ENCODE measurements at places on chromosomes 3 and 15. TPM values are rescaled to one million over a fixed set of nuclear protein-coding genes. Genes with fewer than 3 reads are reported as not detected.

DNA sequence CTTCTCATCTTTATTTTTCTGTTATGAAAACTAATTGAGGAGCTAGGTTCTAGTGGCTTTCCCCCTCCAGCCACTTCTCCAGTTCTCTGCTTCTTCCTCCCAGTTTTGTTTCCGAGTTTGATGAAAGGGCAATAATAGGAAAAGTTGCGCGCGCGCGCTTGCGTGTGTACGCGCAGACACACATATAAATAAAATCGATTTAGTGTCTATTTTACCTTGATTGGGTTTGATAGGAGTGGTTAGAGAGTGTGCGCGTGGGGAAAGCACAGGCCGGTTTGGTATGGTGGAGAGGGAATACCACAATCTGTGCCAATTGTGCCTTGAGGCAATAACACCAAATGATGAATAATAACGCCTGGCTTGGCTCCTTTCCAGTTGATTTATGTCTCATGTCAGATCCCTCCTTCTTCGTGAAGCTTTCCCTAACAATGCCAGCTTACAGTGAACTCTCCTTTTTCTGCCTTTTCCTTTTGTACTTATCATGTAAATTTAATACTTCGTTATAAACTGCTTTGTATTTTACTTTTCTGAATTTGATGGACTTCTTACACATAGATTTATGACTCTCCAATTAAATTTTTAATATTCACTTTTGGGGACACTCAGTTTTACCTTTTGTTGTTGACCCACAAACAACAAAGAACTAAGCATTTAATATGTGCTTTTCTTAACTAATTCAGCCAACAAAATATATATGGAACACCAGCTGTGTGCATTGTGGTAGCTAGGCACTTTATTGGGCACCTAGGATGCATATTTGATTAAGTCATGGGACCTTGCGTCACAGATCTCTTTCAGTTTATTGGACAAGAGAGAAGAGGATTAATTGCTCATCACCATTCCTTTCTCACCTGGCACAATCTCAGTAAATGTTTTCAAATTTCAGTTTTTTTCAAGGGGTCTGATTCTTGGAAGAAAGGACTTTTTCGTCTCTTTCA lies 1.7 kb downstream of the TIPARP start:
- H3K4me1 ChIP-seq: no peaks in the 10 kb centered on the region
- DNase-seq: no peak
- no peak overlapping the region for H3K27ac ChIP-seq
- H3K4me3 ChIP-seq: peak overlapping the region; percentile 95

DNA sequence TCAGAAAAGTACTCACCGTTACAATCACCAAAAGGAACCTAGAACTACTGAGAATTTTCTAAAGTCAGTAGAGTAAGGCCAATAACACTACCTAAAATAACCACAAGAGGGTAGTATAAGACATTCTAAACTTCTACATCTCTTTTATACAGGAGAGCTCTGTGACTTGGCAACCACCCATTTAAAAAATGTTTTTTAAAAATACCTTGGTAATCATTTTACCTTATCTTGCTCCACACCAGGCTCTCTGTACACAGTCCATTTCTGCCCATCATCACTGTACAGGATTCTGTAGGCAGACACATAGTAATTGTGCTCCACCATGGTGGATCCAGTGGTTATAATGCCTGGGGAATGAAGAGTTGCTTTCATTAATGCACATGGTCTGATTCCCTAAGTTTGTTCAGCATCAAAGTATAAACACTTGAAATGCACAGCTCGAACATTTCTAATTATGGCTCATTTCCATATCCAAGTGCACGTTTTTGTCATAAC lies 54.5 kb downstream of the ST3GAL6 start:
- H3K36me3 ChIP-seq: peaks cover 40% of the 10 kb centered on the region
- no peaks in the 10 kb centered on the region for H3K4me1 ChIP-seq
- H3K27me3 ChIP-seq: no peaks in the 10 kb centered on the region

GRCh38 chr3:176430244-176431037 lies 766.8 kb downstream of the TBL1XR1 start:
- no peaks in the 10 kb centered on the region for H3K27me3 ChIP-seq
- DNase-seq: no peak
- no peak overlapping the region for H3K4me3 ChIP-seq

GRCh38 chr15:39752246-39752645 lies 30.4 kb downstream of the FSIP1 start:
- no peak for DNase-seq
- no peak overlapping the region for H3K4me3 ChIP-seq
- H3K36me3 ChIP-seq: no peaks in the 10 kb centered on the region
- no peak overlapping the region for H3K27ac ChIP-seq
- H3K27me3 ChIP-seq: no peaks in the 10 kb centered on the region
- no peaks in the 10 kb centered on the region for H3K4me1 ChIP-seq

DNA sequence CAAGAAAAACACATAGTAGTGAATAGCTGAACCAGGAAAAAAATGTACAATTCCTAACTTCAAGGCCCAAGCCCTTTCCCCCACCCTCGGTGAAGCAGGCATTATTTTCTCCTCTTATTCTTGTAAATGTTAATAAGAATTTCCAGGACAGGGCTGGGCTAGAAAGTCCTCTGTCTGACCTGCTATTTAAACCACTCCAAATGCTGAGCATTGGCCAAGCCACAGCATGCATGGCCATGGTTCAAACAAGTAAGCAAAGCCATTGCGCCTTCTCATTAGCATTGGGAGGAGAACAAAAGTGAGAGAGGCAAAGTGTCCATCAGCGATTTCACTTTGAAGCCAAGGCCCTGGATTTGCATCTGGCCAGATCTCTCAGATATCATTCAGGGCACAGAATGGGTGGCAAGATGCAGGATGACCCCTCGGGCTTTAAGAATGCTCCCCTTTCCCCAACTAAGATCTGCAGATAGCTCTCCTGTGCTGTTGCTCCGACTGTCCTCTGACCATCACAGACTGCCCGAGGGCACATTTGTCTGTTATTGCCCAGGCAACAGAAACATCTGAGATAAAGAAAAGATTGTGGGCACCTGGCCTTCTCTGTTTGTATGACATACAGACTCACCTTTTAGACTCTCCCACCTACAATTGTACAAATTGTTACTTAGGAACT lies 46.3 kb downstream of the CEMIP start:
- peaks cover 13% of the 10 kb centered on the region for H3K4me1 ChIP-seq
- H3K36me3 ChIP-seq: no peaks in the 10 kb centered on the region
- H3K27ac ChIP-seq: no peak overlapping the region

DNA sequence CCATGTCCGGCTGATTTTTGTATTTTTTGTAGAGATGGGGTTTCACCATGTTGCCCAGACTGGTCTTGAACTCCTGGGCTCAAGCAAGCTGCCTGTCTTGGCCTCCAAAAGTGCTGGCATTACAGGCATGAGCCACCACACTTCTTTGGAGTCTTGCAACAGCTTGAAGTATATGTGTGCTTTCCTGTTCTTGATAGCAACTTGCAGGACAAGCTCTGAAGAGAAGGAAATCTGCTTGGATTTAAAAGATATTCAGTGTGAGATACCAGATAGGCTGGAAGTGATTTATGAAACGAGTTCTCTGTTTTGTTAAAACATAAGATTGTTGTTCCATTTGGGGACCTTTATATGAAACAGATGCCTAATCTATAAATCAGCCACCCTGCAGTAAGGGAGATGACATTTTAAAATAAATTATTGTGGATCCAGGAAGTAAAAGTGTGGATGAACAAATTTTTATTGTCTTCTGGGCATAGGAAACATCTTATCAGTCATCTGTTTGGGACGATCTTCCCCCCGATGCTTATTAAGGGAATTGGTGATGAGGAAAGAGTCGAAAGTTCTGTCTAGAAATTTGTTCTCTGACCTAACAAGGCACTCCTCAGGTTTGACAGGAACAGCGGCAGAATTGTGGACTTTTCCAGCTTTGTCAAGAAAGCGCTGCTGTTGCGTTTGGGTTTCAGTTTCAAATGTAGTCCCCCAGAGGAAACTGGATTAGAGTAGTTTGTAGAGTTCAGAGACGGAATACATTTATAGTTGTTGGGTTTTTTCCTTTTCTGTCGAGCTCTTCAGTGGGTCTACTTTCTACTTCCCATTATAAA lies 53.7 kb upstream of the MAGI1 start:
- H3K4me1 ChIP-seq: no peaks in the 10 kb centered on the region
- no peak overlapping the region for H3K27ac ChIP-seq
- no peak overlapping the region for H3K4me3 ChIP-seq
- no peaks in the 10 kb centered on the region for H3K36me3 ChIP-seq
- H3K27me3 ChIP-seq: no peaks in the 10 kb centered on the region
- no peak for DNase-seq

DNA sequence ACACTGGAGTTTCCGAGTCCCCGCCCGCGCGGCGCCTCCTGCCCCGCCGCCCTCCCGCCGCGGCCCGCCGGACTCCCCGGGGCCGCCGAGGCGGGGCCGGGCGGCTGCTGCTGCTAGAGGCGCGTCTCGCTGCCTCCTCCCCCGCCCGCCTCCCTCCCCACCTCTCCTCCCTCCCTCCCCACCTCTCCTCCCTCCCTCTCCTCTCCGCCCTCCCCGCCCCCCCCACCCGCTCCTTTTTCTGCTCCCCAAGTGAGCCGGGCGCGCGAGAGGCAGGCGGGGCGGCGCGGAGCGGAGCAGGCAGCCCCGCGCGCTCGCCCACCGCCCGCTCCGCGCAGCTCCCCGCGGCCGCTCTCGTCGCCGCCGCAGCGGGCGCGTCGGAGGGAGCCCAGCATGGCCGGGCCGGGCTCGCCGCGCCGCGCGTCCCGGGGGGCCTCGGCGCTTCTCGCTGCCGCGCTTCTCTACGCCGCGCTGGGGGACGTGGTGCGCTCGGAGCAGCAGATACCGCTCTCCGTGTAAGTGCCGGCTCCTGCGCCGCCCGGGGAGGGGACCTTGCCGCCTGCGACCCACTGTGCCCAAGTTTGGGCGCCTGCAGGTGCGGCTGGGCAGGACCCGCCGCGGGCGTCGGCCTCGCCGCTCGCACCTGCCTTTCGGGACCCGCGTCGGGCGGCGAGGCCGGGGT lies at the start of gene CACNA2D3:
TSS of gene CACNA2D3 (plus strand) at position 229 of the 679 bp plus-strand sequence.
- H3K4me1 ChIP-seq: no peaks in the 10 kb centered on the region
- H3K27me3 ChIP-seq: peaks cover 33% of the 10 kb centered on the region
- no peak within 1 kb of the TSS for H3K27ac ChIP-seq
- H3K36me3 ChIP-seq: no peaks in the 10 kb centered on the region
- no peak for DNase-seq

DNA sequence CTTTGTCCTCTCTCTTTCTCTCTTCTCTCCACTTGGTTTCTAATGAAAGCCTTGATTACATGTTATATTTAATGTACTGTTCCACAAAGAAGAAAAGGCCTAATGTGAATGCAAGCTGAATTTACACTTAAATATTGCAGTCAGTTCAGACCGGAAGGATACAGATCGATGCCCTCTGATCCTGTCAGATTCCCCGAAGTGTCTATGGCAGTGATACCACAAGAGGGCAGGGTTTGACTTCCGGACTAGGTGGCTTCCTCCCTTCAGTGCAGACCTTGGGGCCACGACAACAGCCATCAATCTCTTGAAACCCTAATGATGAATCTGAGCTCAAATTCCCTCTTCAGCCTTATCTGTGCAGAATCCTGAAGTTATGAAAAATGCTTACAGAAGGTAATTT lies 29.5 kb downstream of the AGTR1 start:
- no peak overlapping the region for H3K4me3 ChIP-seq
- no peaks in the 10 kb centered on the region for H3K27me3 ChIP-seq
- peak; percentile 68 for DNase-seq
- H3K36me3 ChIP-seq: no peaks in the 10 kb centered on the region

DNA sequence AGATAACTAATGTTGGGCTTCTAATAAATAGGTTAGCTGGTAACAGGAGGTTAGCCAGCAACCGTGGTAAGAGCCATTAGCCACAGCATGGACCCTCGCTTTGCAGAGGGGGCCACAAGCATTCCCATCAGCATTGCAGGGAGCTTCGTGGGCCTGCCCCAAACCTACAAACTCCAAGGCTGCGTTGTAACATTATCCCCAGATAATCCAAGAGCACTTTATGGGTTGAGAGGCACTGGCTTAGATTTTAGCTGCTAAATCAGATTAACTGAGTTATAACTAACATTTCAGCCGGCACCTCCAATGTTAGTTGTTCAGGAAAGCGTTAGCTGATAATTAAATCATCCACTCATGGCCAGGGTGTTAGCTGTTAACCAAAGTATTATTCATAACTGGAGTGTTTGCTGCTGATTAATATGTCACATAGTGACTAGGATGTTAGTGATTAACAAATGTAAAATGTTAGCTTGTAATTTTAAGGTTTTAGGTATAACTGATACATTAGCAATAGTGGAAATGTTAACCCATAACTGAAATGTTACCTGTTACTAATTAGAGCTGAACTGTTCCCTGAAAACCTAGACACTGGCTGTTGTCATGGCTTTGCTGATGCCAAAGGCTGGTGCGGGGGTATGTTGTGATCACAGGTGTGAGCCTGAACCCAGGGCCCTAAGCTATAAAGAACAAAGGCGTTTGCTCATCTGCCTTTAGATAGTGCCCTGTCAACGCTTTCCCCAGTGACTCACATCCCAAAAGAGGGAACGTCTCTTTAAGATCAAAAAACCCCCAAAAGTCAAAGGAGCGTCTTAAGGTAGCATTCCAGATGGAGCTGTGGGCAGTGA lies 56.2 kb downstream of the SLC6A6 start:
- H3K27ac ChIP-seq: no peak overlapping the region
- peaks cover 69% of the 10 kb centered on the region for H3K36me3 ChIP-seq
- H3K27me3 ChIP-seq: no peaks in the 10 kb centered on the region
- no peak for DNase-seq
- no peak overlapping the region for H3K4me3 ChIP-seq

- peaks cover 8% of the 10 kb centered on the region for H3K36me3 ChIP-seq
- no peak for DNase-seq
- H3K27ac ChIP-seq: no peak overlapping the region
- H3K4me3 ChIP-seq: no peak overlapping the region
Measured at GRCh38 chr3:31978553-31978952, 2.5 kb downstream of the OSBPL10 start.

GRCh38 chr3:50816894-50817293 lies 142.2 kb downstream of the DOCK3 start:
- H3K27me3 ChIP-seq: no peaks in the 10 kb centered on the region
- H3K27ac ChIP-seq: peak overlapping the region; percentile 97
- H3K4me1 ChIP-seq: peaks cover 13% of the 10 kb centered on the region
- H3K36me3 ChIP-seq: peaks cover 15% of the 10 kb centered on the region
- DNase-seq: no peak

- DNase-seq: no peak
- no peak overlapping the region for H3K27ac ChIP-seq
- H3K36me3 ChIP-seq: no peaks in the 10 kb centered on the region
- H3K4me3 ChIP-seq: no peak overlapping the region
- no peaks in the 10 kb centered on the region for H3K4me1 ChIP-seq
Measured at GRCh38 chr3:25350725-25351114, 77.3 kb upstream of the RARB start.

SAXO2 gene
- total RNA-seq: 2.6 TPM

RARB gene
- 0.22 TPM for total RNA-seq

PRSS50 gene
- total RNA-seq: 0.24 TPM

AMIGO3 gene
- total RNA-seq: 3.0 TPM

CCR2 gene
- not detected for total RNA-seq

RPL14 gene
- 2,490 TPM for total RNA-seq

CYP1A2 gene
- total RNA-seq: not detected

Measured in H9 (cell line).